Right lobe of liver (tissue), 6 donors: ENCODE measurements at places on chromosomes 2 and 18.

- DNase-seq, result no peak
Observed at GRCh38 chr2:196131949-196132925, 39.1 kb downstream of the STK17B start.

- DNase-seq, result peak; percentile 61
Observed at GRCh38 chr18:49725809-49726674, 87.3 kb downstream of the ACAA2 start.

GRCh38 chr2:189254268-189254883, 74.8 kb upstream of the COL5A2 start:
- peak; percentile 16 for DNase-seq

GRCh38 chr2:232549655-232550353, 553 bp downstream of the TIGD1 start:
- DNase-seq, result no peak

GRCh38 chr2:105257981-105258380, 16.4 kb downstream of the GPR45 start:
- no peak for DNase-seq

DNA sequence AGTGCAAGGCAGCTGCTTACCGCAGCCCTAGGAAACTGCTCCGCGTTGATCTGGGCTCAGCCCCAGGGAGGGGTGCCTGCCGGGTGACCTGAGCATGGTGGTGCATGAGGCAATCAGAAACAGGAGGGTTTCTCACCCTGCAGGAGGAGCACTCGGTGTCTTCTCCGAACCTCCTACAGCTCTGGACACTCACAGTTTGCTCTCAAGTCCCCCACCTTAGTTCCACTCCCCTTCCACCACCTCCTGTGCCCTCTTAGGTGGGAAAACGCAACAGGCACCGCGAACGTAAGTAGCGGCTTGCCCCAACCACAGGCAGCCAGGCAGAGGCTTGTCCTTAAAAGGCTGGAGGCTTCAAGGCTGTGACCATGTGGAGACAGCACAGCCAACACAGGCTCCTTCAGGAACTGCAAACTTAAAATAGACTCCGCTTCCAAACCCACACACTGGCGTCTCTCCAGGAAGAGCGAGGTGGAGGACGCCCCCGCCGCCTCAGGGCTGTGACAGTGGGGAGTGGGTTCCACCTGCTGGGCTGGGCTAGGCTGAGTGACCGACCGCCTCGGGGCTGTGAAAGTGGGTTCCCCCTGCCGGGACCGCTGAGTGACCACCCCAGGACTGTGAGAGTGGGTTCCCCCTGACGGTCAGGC, 71.6 kb downstream of the NDUFA10 start:
- DNase-seq, result no peak

DNA sequence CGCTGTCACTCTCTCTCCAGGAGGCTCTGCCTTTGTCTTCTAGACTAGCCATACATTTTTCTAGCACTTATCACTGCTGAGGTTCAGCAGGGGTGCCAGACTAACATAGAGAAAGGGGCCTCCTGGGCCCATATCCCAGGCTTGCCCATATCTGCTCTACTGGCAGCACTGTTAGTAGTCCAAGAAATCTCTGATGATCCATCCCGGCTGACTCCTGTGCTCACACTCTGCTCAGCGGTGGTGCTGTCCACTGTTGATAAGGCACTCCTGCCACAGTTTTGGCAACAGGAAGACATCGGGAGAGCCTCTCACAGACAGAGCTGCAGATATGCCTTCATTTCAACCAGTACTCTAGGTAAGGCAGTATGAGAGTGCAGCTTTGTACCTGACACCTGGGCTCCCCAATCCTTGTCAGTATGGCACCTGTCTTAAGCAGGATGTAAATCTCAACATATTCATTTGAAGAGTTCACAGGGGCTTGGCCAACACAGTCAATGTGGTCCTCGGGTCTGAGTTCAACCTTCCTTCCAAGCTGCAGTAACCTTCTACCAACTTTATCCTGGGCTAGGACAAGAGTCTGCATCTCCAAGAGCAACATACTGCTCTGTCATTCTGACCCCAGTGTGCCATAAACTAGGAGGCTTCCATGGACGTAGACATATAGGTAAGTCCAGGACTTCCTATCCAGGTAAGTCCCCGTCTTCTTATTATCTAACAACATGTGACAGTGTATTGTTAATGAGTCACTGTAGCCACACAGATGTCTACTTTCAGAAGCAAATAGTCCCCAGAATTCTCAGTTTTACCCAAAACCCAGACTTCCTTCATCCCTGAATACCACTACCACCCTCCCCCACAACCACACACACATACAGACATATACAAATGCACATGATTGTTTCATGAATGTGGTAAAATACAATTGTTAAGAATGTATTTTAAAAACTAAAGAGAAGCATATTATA, 16.2 kb downstream of the KLF7 start:
- DNase-seq, result no peak

DNA sequence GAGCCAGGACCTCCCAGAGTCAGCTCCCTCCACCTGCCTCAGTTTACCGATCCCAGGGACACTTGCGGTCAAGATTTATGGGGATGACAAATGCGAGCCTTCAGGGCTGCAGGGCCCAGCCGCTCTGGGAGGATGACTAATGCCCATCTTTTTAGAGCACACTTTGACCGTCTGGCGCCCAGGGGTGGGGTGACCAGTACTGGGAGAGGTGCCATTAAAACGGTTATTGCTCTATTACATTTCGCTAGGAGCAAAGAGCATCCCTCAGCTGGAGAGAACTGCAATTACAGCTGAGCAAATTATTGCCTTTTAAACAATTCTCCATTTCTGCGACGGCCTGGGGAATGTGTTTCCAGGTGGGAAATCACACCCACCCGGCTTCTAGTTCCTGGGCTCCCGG, 42.6 kb upstream of the HPCAL1 start:
- DNase-seq, result peak; percentile 51

- DNase-seq, result no peak
Observed at GRCh38 chr2:165406173-165406572, 63.3 kb upstream of the CSRNP3 start.
